Fibroblast of skin of abdomen (primary cell): ENCODE measurements at places on chromosomes 7 and 10.

GRCh38 chr7:17725821-17726220 lies 214.5 kb downstream of the SNX13 start:
- DNase-seq: peak; percentile 0

DNA sequence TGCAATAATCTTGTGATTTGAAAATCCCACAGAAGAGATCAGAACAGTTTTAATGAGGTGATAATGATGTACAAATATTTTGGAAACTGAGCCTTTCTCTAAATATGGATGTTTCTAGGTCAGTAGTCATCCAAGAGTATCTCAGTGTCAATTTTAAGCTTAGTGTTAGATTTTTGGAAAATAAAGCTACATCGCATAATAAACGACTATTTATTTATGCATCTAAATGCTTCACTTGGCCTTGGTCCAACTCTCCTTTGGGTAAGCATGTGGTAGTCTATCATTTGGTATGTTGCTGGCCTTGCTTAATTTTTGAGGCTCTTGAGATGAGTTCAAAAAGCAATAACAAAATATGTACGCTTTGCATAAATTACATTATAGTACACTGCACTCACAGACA lies 5.4 kb upstream of the PPP1R9A start:
- DNase-seq: no peak

GRCh38 chr7:157461573-157462418 lies 125.0 kb downstream of the DNAJB6 start:
- no peak for DNase-seq

DNA sequence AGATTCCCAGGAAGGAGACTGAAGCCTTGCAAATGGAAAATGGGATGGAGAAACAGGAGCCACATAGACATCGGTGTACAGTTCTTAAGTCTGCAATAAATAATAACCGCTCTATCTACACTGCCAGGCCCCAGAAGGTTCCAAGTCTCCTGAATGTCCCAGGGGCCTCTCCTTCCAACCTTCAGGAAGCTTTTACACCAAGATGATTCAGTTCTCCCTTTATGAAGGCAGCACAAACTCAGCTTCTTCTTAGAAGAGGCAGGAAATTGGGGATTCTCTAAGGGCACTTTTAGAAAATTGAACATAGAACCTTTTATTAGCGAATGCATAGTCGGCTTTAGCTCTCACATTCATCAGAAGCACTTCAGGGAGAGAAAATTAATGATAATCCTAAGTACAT lies 130.8 kb upstream of the LYZL1 start:
- no peak for DNase-seq

DNA sequence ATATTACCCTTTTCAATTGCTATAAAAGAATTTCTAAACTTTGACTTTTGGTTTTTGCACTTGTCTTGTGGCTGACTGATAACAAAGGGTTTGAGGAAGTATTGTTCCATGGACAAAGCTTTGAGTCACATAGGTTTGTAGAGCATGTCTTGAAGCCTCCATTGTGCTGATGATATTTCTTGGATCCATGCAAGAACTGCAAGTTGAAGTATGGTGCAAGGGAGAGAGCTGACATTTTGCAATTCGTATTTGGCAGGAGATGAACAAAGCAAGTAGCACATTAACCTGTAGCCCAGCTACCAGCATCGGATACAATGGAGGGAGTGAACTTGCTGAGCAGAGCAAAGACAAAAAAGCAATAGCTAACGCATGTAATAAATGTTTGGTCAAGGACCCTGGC lies 23.4 kb downstream of the MGAM2 start:
- no peak for DNase-seq

DNA sequence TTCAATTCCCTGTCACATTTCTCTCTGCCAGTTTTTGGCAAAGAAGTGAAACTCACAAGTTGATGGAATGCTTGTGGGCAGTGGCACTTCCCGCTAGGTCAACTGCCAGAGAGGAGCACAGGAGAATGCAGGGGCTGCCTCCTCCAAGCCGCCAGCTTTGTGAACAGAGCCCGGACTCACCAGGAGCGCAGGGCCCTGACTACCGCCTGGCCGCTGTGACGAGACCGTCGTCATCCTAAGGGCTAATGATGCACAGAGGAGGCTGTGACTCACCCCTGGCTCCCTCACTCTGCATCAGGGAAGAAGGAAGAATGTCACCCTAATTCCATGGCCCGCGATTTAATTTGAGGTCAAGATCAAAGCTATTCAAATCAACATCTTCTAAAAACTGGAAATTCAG lies 123.9 kb downstream of the TAX1BP1 start:
- DNase-seq: no peak

- DNase-seq: peak; percentile 90
Measured at GRCh38 chr7:15753887-15754579, 67.5 kb upstream of the MEOX2 start.

GRCh38 chr7:69402696-69403095 lies 195.6 kb upstream of the AUTS2 start:
- no peak for DNase-seq

DNA sequence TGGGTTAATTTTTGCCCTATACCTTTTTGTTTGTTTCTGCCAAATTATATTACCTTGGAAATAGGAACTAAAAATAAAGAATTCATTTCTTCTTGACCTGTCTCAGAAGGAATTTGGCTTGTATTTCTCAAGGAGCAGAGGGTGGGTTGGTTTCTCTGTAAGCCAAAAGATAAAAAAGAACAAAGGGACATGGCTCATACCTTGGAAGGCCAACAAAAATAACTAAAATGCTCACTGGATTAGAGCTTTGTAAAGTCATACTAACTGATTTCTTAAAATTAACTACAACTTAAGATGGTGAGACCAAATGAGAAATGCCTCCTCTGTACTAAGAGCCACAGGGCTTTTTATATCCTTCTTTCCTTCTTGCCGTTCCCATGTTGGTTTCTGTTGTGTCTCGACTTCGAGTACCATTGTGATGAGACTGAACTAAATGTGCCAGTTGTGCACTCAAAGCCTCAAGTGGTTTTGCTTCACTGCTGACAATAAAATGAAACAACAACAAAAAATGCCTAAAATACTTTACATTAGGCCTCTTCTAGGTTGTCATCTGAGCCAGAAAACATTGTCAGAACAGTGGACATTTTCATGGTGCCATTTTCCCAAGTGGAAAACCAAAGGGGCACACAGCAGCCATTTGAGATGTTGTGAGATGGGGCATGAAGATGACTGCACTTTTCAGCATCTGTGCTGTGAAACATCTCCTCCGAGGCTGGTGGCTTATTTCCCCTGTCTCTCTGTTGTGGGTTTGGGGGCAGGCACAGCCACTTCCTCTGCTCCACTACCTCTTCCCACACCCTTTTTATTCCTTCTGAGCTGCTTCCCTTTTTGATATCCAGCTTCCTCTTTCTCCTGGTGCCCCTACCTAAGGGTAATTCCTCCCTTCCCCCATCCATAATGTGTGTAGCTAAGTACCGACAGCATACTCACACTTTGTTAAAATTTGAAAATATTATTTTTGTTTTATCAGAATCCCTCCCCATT lies 51.8 kb upstream of the AGR3 start:
- DNase-seq: no peak

DNA sequence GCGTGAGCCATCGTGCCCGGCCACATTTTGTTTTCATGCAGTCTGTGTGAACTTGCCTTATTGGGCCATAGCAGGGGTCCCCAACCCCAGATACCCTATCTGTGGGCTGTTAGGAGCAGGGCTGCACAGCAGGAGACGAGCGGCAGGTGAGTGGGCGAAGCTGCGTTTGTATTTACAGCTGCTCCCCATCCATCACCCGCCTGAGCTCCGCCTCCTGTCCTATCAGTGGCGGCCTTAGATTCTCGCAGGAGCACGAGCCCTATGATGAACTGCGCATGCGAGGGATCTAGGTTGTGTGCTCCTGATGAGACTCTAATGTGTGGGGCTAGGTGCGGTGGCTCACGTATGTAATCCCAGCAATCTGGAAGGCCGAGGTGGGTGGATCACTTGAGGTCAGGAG lies 293.9 kb downstream of the CAMK1D start:
- DNase-seq: no peak

GRCh38 chr10:30550967-30551815 lies 78.4 kb downstream of the LYZL2 start:
- DNase-seq: no peak

- DNase-seq: no peak
Measured at GRCh38 chr10:78028438-78029268, 662 bp downstream of the POLR3A start.

GRCh38 chr7:116812860-116813259 lies 49.5 kb upstream of the CAPZA2 start:
- no peak for DNase-seq

DNA sequence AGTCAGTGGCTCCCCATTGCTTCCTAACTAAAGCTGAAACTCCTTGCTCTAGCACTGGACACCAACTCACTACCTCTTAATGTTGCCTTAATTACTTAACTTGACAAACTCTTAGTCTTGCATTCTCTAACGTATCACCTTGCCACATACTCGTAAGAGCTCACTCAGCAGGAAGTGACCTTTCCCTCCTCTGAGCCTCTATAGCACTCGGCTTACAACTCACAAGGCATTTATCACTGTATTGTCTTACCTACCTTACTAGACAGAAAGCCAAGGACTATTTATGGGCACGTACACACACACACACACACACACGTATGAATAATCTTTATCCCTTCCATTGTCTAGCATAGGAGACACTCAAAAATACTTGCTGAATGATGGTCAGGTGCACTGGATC lies 21.2 kb downstream of the CEP41 start:
- DNase-seq: no peak

DNA sequence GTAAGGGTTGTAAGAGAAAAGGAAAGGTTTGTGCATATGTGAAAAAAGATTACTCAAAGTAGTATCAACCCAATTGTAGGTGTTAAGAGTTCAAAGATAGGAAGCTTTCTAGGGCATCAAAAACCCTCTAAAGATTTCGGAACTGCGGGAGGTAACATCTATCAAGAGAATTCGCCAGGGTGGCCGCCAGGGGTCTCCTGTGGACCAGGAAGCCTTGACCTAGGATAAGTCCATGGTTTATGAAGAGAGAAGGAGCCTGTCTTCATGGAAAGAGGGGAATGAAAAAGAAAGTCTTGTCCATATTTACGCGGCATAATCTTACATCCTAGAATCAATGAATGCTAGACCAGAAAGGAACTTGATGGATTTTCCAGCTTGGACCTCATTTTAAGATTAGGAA lies 140.7 kb upstream of the CALCR start:
- peak; percentile 32 for DNase-seq

- DNase-seq: no peak
Measured at GRCh38 chr7:99047526-99048077, 96.3 kb downstream of the SMURF1 start.

- no peak for DNase-seq
Measured at GRCh38 chr10:51507476-51507875, 191.9 kb downstream of the CSTF2T start.

GRCh38 chr10:4176500-4177281 lies 391.7 kb upstream of the KLF6 start:
- DNase-seq: no peak

DNA sequence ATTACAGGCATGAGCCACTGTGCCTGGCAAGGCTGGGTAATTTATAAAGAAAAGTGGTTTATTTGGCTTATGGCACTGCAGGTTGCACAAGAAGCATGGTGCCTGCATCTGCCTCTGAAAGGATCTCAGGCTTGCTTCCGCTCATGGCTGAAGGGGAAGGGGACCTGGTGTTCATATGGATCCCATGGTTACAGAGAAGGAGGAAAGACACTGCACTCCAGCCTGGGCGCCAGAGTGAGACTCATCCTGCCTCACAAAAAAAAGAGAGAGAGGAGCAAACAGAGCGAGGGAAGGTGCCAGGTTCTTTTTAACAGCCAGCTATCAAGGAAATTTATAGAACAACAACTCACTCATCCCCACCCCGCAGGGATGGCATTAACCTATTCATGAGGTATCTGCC lies 36.2 kb downstream of the HIP1 start:
- no peak for DNase-seq

DNA sequence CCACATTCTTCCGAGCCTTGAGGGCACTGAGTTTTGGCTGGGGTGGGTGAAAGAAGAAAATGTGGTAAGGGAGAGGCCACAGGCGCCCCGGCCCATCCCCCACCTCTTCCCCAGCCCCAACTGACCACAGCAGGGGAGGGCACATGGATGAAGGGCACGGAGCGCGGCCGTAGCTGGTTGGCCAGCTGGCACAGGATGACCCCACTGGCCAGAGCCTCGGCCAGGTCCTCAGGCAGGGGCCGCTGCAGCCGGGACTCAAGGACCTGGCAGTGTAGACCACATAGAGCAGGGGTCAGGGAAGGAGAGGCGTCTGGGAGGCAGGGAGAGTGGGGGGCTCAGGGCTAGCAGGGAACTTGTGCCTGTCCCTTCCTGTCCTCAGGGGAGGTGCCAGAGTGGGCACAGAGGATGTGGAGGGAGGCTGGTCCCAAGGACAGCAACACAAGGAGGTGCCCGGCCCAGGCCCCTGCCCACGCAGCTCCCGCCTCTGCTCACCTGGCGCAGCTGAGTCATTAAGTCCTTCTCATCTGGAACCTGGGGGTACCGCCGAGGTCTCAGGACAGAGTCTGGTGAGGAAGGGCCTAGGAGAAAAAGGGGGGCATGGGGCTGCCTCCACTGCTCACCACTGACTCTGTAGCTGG lies 2.2 kb upstream of the SAP25 start:
- no peak for DNase-seq

DNA sequence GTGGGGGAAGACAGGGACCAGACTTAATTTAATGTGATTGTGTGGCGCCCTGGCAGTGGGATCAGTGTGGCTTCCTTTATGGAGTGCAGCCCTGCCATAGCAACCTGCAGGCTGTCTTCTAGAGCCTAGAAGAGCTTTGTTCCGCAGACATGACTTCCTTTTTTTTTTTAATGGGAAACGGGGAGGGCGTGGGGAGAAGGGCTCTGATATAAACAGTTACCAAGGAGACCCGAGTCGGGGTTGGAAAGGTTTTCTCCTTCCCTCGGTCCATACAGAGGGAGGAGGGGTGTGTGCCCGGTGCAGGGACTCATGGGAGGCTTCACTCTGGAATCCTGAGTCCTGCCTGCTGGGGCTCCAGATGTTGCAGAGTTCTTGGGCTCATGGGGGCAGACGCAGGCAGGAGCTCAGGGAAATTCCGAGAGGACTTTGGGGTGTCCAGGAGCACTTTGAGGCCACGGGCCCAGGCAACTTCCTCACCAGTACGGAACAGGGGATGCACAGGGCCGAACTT lies 26.9 kb downstream of the TMEM120A start:
- DNase-seq: no peak

GRCh38 chr7:13987395-13987794 lies 2.1 kb downstream of the ETV1 start:
- no peak for DNase-seq

- no peak for DNase-seq
Measured at GRCh38 chr7:98474558-98474957, 73.7 kb upstream of the BAIAP2L1 start.

GRCh38 chr7:35584990-35585389 lies 109.9 kb downstream of the HERPUD2 start:
- no peak for DNase-seq

DNA sequence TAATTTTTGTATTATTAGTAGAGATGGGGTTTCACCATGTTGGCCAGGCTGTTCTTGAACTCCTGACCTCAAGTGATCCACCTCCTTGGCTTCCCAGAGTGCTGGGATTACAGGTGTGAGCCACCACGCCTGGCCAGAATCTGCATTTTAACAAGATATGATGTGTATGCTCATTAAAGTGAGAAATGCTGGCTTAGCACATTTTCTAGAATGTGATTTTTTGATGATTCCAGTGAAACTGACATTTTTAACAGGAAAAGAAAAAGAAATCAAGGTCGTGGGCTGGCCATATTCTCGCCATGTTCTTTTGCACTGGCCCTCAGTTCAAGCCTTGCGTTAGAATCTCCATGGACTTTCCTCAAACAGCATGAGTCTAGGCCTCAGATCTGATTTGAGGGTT lies 18.1 kb upstream of the TPST1 start:
- DNase-seq: no peak

GRCh38 chr7:43781726-43782607 lies 23.5 kb downstream of the BLVRA start:
- DNase-seq: peak; percentile 56

- DNase-seq: no peak
Measured at GRCh38 chr7:123746931-123747488, 1.8 kb downstream of the WASL start.
